ENCODE measurements at places on chromosomes 11 and 22.
A peak's percentile ranks its signal among the peaks of the same experiment; 100 is the strongest.

DNA sequence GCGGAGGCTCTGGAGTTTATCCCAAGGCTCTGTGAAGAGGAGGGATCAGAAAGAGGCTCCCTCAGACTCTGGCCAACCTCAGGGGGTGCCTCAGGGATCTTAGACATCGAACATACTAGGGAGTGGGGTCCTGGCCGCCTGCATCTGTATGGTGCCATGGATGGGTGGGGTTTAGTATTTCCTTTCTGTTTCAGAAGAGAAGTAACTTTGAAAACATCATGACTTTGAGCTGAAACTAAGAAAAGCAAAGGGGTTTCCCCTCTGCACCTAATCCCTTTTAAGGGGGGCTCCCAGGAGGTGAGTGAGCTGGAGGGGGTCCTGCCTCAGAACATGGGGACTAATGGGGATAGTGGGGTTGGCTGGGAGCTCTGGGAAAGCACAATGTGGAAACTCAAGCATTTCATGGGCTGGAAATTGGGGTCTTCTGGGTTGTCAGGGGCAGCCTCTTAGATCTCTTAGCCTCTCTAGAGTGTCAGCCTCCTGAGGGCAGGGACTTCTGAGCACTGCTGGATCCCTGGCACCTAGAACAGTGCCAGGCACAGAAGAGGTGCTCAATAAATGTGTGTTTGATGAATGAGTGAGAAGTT lies 11.8 kb upstream of the SSTR3 start:
- DNase-seq, result no peak

GRCh38 chr11:33716243-33716642 lies 15.6 kb upstream of the C11orf91 start:
- no peak for DNase-seq

GRCh38 chr22:23773483-23774113 lies 949 bp downstream of the MMP11 start:
- DNase-seq, result no peak

DNA sequence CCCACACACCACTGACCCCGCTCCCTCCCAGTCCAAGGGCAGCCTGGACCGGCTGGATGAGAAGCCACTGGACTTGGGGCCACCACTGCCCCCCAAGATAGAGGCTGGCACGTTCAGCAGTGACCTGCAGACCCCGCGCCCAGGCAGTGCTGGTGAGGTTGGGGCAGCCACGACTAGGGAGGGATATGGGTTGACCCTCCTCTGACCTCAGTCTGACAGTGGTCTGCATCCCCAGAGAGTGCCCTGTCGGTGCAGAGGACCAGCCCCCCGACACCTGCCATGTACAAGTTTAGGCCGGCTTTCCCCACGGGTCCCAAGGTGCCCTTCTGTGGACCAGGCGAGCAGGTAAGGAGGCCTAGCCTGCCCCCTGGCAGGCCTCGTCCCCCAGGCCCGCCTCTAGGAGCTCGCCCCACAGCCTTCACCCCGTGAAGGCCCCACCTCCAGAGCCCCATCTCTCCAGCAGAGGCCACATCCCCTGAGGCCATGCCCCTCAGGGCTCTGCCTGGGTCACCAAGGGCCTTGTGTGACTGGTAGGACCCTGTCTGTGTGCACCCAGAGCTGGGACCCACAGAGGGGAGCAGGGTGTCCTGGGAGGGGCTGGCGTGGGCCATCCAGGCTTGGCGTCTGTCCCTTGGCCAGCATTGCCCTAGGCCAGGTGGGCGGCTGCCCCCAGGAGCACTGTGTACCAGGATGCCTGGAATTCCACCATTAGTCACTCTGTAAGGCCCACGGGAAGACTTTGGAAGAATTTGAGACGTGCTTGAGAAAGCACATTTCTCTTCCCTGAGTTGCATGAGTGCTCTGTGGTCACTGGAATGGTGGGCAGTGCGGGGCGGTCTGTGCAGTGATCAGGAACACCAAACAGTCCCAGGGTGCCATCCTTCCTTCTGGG lies 9.4 kb downstream of the CCDC188 start:
- no peak for DNase-seq

- no peak for DNase-seq
These were observed 240.5 kb upstream of the API5 start for GRCh38 chr11:43071338-43071737.

DNA sequence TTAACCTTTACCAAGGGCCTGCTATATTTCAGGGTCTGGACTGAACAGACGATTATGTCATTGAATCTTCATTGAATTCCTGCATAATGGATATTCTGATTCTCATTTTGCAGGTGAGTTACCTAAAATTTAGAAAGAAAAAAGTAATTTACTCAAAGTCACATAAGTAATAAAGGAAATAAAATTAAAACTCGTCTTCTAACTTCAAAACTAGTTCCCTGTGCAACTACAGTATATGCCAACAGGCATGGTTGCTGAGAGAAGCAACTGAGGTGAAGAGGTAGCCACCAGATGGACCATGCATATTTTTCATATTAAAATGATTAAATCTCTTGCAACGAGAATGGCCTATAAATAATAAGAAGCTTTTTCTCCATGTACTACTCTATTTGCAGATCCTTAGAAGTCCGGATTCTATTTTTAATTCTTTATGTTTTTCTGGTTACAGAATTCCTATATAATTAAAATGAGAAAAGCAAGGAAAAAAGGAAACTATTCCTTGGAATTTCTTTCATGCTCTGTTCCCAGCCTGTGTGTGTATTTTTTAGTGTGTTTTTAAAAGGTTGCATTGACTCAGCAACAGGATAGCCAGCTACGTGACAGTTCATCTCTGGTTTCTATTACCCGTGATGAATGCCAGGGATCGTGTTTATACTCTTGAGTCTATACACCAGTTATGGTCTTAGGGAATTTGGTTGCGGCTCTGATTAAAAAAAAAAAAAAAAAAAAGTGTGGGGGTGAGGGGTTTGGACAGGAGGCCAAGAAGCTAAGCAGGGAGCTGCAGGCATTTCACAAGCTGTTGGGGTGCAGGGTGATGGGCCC lies 186.8 kb downstream of the ETS1 start:
- DNase-seq, result no peak

GRCh38 chr22:50705219-50705691 lies 32.6 kb downstream of the SHANK3 start:
- peak; percentile 95 for DNase-seq

- DNase-seq, result no peak
These were observed 60.6 kb downstream of the FAM83F start for GRCh38 chr22:40055143-40055883.

- no peak for DNase-seq
These were observed 243.4 kb upstream of the POU2AF2 start for GRCh38 chr11:111001986-111002611.

GRCh38 chr11:10307400-10308200 lies 2.7 kb downstream of the ADM start:
- no peak for DNase-seq

DNA sequence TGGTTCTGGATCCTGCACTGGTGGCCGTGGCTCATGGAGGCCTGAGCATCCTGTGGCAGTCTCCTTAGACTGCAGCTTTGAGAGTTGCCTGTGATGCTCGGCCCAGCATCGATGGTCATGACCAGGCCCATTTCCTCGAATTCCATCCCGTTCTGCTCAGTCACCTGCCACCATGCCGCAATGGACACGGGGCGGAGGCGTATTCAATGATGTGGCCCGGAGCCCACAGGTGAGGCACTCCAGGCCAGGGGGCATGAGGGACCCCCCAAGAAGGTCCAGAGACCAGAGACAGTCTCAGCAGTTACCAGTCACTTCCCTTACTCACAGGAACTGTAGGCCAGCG lies 53.6 kb downstream of the SHANK2 start:
- no peak for DNase-seq

DNA sequence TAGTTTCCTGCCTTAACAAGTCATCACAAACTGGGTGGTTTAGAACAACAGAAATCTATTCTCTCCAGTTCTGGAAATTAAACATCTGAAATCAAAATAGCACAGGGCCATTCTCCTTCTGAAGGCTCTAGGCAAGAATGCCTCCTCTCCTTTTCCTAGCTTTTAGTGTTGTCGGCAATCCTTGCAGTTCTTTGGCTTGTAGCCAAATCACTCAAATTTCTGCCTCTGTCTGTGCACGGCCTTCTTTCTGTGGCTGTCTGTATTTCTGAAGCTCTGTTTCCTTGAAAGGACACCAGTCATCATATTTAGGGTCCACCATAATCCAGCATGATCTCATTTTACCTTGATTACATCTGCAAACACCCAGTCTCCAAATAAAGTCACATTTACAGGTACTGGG lies 795.5 kb downstream of the METTL15 start:
- DNase-seq, result no peak

DNA sequence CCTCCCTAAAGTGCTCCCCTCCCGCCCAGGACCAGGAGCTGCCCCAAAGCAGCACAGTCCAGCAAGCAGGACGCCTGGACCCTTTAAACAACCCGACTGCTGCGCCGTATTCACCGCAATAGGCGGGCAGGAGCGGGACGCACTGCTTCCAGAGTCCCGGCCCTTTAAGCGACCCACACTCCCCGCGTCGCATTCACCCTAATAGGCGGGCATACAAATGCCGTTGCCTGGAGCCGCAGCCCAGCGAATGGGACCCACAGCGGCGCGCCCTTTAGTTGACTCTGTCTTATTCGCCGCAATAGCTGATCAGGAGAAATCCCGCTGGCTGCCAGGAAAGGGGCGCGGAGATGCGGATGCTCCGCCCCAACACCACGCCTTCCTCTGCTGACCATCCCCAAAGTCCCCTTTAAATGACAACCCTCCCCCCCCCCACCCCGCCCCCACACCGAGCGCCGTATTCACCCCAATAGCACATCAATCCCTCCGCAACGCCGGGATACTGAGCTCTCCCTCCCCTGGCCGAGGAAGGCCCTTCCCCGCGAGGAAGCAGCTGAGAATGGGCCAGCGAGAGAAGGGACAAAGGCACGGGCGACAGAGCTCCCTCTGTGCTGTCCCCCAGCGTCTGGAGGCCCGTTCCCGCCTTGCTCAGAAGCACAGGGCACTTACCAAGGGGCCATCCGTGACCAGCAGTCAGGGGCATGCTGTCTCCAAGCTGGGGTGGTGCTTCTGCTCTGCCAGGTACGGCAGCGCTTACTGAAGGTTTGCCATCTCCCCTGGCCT lies 4.7 kb downstream of the OSBPL5 start:
- DNase-seq, result no peak

- no peak for DNase-seq
These were observed 22.4 kb upstream of the CAPRIN1 start for GRCh38 chr11:34029176-34029575.

DNA sequence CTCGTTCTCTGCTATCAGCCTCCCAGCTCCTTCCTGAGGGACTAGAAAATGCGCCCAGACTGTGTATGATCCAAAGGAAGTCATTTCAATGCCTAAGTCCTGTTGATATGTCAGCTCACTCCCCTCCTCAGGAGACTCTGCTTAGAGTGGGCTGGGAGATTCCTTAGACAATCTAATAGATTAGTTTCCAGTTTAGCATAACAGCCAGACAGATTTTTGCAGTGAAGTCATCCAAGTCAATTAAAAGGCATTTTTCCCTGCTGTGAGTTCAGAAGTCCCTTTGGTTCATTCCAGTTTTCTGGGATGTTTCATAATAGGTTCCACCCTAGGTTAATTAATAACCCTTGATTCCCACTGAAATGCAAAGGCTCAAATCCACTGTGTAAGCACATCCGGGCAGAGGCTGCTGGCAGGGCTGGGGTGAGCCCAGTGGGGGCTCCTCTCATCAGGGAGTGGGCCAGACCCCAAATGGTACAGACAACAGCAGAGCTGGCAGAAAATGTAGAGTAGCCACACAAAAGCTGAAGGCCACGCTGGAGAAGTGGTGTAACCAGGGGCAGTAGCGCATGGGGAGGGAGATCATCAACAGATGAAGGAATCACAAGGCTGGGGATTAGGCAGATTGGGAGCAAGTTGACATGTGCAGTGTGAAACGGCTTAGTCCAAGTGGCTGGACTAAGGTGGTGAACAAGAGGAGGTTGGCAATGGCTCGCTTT lies 90.6 kb downstream of the SYN3 start:
- no peak for DNase-seq

- no peak for DNase-seq
These were observed 57.0 kb upstream of the BIRC3 start for GRCh38 chr11:102260241-102260640.

- no peak for DNase-seq
These were observed 435.5 kb downstream of the TBC1D22A start for GRCh38 chr22:47197773-47198500.

DNA sequence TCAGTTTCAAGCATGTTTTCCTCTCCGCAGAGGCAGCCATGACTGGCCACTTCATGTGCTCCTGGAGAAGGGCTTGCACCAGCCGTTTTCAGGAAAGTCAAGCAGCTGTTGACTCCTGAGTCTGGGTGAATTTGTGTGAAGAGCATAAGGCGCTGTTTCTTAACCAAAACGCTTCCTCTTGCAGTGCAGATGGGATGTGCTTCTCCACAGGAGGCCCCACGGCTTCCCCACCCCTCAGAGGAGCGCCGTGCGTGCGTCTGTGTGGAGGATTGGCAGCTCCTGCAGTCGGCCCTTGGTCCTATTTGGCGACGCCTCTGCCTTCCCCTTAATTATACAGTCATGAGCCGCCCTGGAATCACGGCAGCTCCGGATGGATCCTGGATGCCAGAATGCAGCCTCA lies 54.1 kb upstream of the B3GAT1 start:
- no peak for DNase-seq

DNA sequence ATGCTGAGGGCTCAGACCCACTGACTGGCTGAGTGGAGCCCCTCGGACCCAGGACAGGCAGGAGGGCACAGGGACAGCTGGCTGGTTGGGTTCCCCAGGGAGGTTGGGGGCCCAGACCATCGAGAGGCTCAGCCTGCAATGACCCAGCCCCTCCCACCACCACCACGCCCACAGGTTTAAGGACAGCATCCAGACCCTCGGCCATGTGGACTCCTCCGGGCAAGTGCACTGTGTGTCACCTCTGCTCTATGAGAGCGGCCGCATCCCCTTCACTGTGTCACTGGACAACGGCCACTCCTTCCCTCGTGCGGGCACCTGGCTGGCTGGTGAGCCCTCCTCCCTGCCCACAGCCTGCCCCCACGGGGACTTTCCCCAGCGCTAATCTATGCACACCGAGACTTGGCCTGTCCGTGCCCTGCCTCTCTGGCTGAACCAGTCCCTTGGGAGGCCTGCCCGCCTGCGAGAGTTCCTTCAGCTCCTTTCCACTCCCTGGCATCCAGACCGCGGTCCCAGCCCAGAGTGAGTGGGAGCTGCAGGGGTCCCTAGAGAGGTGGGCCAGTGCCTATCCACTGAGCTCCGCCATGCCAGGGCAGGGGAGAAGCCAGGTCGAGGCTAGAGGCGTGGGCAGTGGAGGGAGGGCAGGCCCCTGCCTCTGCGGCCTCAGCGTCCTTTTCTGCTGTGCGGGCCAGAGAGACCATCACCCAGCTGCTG lies 2.2 kb downstream of the SUSD2 start:
- DNase-seq, result no peak

DNA sequence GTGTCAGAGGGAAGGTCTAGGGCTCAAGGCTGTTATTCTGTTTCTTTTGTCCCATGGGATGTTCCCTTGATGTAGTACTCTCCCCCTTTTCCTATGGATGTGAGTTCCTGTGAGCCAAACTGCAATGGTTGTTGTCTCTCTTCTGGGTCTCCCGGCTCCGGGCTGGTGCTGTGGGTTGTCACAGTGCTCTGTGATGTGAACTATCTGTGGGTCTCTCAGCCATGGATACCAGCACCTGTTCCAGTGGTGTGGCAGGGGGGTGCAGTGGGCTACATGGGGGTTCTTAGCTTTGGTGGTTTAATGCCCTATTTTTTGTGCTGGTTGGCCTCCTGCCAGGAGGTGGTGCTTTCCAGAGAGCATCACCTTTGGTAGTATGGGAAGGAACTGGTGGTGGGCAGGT lies 941.1 kb downstream of the KCNA4 start:
- no peak for DNase-seq
